ENCODE measurements at places on chromosomes 12 and 14.
A peak's percentile ranks its signal among the peaks of the same experiment; 100 is the strongest.

DNA sequence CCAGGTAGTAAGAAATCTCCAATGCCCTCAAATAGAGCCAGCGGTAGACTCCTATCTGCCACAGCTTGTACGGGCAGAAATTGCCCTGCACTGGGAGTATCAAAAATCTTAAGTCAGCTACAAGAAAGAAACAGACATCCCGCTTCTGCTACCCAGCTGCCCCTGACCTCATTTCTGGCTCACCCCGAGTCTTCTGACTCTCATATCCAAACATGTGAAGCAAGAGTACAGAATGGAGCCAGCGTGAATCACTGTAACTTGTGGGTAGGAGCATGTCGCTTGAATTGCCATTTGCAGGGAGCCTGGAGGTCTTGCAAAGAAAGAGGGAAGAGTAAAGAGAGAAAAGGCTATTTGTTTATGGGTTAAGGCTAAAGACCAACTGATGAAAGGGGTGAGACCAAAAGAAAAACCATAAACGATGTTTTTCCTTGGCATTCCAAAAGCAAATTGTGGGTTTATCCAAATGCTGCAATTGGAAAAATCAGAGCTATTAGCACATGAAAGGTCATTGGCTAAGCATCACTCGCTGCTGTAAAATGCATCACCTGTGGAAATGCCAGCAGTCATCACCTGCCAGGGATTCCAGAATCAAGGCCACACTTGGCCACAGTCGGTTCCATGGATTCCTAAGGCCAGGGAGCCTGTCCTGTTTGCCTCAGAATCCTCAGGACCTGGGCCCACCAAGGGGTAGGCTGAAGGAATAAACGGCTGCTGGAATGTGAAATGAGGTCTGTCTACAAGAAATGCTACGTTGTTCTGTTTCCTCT lies 86.6 kb downstream of the FOXN3 start:
- no peak for DNase-seq

GRCh38 chr14:55245657-55246268 lies 25.5 kb upstream of the FBXO34 start:
- DNase-seq = peak; percentile 53

DNA sequence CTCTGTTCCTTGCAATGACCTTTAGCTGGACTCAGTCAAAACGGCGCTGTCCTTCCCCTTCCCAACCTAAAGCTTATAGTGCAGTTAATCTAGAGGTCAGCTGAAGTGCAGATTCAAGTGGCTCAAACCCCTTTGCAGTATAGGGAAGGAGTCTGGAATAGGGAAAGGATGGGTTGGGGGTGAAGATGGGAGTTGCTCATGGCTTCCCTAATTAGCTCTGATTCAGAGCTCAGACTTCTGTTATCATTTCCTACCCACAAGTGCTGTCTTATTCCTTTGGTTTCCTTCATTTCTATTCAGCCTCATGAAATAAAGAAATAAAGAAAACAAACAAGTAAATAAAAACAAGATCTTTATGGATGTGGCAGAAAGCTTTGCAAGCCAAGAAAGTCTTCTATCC lies 264.0 kb upstream of the HMGA2 start:
- no peak for DNase-seq

GRCh38 chr12:103765322-103765721 lies 75.7 kb downstream of the NT5DC3 start:
- no peak for DNase-seq

DNA sequence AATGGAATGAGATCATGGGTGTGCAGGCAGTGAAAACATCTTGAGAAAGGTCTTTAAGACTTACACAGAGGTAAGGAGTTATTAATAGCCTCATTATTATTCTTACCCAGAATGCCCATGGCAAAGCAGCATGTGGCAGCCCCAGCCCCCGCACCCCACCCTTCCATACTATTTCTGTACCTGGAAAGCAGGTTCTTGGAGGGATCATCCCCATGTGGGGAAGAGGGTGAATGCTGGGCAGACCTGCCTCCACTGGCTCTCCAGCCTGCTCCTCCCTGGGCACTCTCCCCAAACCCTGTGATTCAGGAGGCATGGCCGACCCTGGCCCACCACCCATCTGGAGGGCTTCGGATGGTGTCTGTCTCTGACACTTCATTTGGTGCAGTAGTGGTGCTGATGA lies 28.3 kb downstream of the NPC2 start:
- DNase-seq = no peak

DNA sequence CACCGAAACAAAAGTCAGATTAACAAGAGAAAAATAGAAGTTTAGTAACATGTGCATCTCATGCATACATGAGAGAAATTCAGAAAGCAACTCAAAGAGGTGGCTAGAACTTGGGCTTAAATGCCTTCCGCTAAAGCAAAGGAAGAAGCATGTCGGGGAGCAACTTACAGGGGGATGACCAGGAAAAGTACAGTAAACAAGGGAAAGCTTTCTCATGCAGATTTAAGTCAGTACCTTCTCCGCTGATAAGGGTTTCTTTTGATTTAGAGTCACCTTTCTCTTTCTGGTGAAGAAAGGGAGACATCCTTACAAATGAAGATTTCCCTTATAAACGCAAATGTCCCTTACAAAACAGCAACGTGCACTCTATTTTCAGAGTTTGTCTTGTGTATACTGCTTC lies 6.0 kb upstream of the RNASE6 start:
- no peak for DNase-seq

GRCh38 chr12:129862561-129863175 lies 41.2 kb downstream of the TMEM132D start:
- no peak for DNase-seq

- no peak for DNase-seq
Measured at GRCh38 chr12:27604431-27604830, 80.4 kb downstream of the PPFIBP1 start.

- DNase-seq = no peak
Measured at GRCh38 chr12:67649570-67650387, 1.2 kb downstream of the DYRK2 start.

DNA sequence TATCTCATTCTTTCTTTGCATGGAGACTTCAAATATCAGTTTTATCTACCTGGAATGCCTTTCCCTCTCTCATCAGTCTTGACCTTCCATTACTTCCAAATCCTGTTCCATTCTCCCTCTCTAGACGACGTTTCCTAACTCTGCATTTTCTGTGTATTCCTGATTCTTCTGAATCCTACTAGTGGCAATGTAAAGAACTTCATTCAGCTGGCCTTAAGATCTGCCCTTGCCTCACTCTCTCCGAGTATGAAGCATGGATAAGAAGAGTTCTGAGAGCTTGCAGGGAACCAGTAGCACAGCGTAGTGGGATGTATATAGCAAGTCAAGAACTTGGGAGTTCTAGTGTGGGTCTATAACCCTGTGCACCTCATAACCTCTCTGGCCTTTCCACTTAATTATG lies 68.5 kb upstream of the HOXC13 start:
- no peak for DNase-seq

DNA sequence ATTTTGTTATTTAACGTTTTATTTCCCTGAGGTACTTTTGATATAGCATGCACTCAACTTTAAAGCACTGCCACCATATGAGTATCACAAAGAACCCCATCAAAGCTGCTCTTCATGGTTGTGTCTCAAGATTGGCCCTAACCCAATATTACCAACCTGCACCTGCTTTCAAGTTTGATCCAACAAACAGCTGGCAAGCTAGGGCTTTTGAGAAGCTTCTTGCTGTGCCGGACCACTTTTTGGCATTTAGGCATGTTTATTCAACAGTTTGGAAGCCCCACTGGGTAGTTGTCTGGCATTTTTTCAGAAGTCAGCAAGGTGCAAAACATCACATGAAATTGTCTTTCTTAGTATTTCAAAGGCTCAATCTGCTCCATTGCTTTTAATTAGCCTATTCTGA lies 137.2 kb upstream of the PLEKHA5 start:
- DNase-seq = no peak

GRCh38 chr12:86663173-86663572 lies 407.0 kb upstream of the MGAT4C start:
- no peak for DNase-seq
